Heart left ventricle (tissue), 16 donors: ENCODE measurements at places on chromosomes 1 and 21.

DNA sequence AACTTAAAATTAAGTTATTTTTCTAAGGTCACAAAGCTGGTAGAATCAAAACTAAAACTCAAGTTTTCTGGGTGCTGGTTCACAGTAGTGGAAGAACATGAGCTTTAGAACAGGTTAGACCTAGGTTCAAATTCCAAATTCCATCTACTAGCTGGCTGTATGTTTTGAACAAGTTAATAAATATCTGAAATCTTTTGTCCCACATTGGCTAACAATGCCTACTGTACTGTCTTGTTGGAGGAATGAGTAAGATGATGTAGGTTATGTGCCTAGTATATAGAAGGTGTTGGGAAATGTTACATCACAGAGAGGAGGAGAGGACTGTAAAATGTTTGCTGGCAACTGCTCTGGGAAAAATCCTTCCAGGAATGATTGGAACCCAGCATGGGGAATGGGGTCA is 14.0 kb upstream of the CD247 start:
- no peak for DNase-seq

DNA sequence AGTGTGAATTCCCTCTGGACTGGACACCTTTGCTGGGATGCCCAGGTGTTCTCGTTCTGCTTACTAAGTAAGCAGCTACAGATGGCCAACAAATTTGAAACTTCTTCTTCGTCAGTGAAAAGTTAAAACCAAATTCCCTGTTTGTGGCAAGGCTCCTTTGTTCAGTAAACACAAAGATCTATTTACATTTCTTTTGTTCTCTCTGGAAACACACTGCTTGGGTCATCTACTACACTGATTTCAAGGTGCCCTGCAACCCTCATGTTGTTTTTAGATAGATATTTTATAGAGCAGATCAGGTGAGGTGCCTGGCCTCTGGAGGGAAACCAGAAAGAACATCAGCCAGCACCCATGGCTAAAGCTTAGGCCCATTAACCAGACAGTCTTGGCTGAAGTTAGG is 157.2 kb upstream of the UBE2U start:
- DNase-seq, result no peak

DNA sequence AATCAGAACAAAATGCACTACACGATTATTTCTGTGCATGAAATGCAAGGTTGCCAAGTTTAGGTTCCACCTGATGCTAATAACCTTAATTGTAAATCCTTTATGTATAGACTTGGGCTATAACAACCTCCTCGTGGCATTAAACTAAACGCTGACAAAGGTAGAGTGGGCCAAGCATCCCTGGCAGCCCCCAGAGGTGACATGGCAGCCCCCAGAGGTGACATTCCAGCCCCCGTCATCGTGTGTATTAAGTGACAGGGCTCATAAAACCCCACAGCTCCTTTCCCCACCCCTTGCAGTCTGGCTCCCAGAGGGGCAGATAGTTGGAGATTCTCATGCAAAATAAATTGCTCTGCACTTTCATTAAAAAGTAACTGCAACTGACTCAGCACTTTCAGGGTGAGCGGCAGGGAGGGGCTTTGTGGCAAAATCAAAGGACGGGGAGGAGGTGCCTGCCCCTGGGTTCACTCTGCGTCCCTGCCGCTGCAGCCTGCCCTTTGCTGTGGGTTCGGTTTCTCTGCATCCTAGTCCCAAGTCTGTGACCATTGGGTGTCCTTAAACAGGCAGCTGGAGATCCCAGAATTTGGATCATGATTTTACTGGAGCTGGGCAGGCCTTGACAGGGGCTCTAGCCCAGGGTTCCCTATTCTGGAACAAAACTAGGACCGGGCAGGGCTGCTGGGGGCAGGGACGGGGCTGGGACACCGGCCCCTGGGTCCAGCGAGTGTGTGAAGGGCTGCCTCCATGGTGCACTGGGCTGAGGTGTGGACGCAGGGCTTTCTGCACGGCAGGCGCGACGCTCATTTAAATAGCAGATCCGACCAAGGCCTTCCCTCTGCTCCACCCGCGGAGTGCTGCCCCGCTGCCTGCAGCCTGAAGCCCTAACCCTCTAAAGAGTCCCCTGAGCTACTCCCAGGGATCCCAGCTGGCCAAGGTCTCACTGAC is 234.9 kb upstream of the VAMP3 start:
- peak; percentile 23 for DNase-seq

- peak; percentile 33 for DNase-seq
Measured at GRCh38 chr1:152442301-152442700, 28.2 kb upstream of the CRNN start.

GRCh38 chr1:197515421-197515820 is 247.4 kb downstream of the CRB1 start:
- no peak for DNase-seq

- no peak for DNase-seq
Measured at GRCh38 chr1:54814571-54814970, 13.4 kb upstream of the TTC22 start.

DNA sequence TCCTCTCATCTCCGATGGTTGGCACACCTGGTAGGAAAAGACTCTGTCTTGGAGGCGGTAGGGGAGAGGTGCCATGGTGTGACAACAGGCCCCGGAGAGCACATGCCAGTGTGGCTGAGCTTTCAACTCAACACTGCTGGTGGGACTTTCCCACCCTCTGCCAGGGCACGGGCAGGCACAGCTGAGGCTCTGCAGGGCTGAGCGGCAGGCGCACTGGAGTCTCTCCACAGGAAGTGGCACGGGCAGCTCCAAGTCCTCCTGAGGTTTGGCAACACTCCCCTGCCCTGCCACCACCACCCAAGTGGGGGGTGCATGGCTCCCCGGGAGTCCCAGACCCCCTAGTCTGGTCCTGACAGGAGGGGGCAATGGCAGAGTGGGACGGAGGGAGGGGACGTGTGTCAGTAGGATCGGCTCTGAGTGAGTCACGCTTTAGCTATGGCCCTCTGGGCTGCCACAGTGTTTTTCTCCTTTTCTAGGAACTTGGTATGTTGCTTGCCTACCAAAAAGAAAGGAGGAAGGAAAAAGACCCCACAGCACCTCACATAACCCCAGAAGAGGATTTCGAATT is 27.3 kb upstream of the EVA1B start:
- DNase-seq, result no peak

DNA sequence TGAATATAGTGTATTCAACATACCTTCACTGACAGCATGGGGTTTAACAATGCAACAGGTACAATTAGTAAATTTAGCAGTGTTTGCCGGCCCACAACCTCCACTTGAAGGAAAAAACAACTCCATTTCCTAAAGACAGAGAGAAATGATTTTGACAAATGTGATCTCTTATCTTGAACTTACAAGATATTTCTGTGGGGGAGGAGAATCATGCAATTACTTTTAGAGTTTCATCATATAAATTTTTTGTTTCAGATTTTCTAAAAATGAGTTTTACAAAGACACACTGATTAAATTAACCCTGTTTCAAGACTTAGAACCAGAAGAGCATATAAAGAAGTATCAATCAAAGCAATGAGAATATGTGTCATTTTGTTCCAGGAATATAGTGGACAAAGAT is 80.3 kb downstream of the NME7 start:
- DNase-seq, result no peak

DNA sequence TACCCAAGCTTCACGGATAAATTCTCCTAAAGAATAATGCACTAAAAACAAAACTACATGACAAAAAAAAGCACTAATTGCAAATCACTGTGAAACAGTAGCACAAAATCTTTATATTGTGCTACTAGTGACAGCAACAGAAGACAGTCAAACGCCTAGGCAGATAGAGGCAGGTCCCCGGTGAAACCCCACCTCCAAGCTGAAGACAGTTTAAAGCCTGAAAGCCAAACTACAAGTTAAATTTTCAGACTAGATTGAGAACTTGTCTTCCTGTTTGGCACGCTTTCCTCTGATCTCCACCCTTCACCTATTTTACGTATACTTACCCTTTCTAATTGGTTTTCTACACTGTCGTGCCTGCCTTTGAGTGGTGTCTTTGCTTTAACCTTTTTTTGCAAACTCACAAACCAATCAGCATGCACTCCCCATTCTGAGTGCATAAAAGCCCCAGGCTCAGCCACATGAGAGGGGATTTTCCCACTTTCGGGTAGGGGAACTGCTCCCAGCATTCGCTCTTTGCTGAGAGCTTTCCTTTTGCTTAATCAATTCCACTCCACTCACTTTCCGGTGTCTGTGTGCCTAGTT is 3.6 kb upstream of the BACH1 start:
- no peak for DNase-seq

GRCh38 chr1:3393024-3393986 is 61.2 kb upstream of the ARHGEF16 start:
- peak; percentile 82 for DNase-seq

DNA sequence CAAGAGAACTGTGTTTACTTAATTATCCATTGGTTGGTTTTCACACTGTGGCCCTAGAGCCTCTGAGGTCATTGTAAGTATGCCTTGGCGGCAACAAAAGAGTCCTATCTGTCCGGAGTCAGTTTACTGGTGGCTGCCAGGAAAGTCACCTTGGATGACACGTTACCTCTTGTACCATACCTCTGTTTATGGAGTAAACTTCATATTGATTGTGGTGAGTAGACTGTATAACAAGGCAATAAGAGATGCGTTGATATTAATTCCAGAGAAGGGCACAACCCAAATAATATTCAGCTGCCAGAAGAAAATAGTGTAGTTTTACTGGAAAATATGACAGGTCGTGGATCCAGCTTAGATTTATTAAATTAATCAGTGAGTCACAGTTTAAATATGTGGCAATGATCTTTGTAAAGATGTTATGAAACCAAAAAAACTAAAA is 20.4 kb upstream of the KIF14 start:
- no peak for DNase-seq

DNA sequence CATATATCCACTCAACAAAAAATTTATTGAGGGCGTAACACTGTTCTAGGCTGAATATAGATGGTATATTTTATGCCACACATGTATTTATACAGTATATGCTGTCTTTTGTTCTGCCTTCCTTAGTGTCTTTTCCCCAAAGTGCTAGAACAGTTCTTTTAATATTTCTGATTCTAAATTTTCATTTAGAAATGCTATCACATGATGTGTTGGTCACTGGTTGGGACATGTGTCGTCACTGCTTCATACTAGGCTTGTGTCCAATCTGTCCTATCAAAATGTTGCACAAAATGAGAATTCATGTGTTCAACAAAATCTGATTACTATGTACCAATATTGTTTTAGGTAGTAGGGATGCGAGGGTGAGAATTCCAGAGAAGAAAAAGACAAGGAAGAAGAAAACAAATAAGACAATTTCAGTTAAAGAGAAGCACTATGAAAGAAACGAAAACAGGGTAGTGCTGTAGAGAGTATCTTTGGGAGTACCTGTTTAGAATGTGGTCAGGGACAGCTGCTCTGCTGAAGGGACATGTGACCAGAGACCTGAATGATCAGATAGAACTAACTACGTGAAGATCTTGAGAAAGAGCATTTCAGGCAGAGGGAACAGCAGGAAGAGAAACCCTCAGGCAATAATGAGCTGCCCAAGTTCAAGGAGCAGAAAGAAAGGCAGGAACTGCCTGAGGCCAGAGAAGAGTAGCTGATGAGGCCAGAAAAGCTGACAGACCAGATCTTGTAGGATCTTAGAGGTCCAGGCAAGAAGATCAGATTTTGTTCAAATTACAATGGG is 1.3 kb downstream of the KMO start:
- no peak for DNase-seq

- DNase-seq, result no peak
Measured at GRCh38 chr21:43343992-43344886, 82.7 kb downstream of the SIK1 start.

DNA sequence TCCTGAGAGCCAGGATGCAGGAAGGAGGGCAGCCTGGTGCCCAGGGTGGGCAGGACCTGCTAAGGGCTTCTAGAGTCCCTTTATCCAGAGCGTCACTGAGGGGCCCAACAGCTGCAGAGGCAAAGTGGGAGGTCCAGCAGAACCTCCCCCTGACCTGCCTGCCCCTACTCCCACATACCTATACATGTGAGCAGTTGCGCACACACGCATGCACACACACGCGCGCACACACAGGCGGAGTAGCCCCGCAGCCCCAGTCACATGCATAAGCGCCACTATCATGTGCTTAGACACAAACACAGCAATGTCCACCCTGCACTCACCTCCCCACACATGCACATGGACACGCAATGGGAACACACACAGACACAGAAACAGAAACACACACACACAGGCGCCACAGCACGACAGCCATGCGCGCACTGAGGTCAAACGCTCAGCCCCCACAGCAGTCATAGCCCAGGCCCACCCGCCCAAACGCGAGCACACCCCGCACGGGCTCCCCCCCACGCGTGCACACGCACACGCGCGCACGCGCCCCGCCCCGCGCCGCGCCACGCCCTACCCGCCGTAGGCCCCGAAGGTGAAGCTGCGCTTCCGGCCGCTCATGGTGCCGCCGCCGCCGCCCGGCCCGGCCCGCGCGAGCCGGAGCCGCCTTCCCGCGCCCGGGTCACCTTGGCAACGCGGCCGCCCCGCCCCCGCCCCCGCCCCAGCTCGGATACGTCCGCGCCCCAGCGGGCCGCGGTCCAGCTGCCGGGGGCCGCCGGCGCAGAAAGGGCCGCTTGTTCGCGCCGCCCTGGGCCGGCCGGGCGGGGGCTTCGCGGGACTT is 17.7 kb downstream of the RAP1GAP start:
- DNase-seq, result peak; percentile 60

DNA sequence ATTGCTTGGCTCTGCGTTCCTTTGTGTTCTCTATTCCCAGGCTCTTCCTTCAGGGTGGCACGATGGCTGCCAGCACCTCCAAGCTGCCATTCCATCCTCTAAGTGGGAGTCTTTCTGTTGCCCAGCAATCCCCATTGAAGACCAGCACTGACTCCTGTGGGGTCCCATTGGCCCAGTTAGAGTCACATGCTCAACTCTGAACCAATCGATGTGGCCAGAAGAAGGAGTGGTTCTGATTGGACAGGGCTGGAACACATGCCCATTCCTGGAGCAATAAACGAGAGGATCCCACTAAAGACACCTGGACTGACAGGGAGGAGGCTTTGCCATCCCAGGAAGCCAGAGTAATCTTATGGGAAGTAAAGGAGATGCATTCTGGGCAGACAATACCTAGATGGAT is 97.2 kb upstream of the IGSF21 start:
- no peak for DNase-seq

DNA sequence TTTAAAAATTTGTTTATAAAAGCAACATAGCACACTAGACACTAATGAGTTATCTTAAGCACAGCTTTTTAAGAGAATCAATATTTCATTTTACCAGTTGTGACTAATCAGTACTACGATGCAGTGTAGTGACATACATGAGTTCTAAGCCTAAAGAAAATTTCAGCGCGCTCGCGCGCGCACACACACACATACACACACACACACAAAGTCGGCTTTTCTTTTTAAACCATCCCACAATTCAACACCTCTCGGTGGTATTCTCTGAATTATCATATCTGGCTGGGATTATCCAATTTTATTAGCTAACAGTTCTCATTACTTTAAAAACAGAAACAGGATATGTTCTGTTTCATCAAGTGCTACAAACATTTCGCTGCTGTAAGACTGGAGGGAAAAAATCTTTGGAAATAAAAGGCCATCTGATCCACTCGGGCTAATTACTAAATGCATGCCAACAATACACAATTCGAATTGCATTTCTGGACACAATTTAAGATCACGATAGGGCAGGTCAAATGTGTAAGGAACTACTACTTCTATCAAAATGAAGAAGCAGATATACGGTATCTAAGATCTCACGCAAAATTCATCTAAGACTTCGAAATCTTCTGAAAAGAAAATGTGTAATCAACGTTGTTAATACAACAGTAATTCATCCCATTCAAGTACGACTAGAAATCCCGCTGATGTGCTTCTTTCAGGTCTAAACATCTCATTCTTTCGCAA is 1.2 kb downstream of the TUT4 start:
- DNase-seq, result no peak
